ENCODE measurements at places on chromosomes 13 and 19.
A peak's percentile ranks its signal among the peaks of the same experiment; 100 is the strongest.

DNA sequence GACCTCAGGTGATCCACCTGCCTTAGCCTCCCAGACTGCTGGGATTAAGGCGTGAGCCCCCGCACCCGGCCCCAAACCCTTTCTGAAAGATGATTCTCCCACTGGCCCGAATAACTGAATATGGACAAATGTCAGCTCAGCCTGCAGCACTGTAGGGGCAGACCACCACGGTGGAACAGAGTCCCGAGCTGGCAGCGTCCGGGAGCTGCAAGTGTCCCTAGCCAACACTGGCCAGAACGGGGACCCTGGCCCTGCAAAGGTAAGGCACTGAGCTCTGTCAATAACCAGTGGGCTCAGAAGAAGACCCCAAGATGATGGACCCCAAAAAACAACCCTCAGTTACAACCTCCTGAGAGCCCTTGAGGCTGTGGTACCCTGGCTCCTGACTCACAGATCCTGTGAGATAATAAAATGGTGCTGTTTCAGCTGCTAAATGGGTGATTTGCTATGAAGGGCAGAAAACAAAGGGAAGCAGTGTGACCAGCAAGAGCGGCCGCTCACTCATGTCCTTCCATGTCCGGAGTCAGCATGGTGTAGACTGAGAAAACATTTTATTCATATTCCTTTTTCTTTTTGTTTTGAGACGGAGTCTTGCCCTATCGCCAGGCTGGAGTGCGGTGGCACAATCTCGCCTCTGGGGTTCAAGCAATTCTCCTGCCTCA lies 1.6 kb downstream of the LSM7 start:
- DNase-seq, result no peak

DNA sequence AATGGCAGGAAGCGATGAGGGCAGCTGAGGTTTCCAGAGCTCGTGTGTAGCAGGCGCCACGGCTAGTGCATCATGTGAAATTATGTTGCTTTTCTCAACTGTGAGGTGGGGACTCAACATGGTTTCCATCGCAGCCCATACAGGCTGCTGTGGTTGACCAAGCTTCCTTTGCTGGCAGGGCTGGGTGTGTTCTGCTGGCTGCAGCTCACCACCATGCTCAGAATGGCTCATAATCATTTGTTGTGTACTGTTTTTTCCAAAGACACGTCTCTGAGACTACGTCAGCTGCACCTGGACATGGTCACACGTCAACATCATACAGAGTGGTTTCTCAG lies 16.1 kb upstream of the RASA3 start:
- no peak for DNase-seq

DNA sequence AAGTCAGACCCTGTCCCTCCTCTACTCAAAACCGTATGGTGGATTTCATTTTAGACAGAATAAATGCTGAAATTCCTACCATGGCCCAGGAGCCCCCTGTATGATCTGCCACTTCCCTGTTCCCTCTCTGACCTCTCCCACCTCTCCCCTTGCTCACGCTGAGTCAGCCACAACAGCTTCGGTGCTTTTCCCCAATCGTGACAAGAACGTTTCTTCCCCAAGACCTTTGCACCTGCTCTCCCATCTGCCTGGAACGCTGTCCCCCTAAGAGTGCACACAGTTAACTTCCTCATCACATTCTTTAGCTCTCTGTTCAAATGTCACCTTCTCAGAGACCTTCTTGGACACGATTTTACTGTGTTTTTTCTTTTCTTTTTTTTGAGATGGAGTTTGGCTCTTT lies 2.3 kb downstream of the VRK3 start:
- no peak for DNase-seq

DNA sequence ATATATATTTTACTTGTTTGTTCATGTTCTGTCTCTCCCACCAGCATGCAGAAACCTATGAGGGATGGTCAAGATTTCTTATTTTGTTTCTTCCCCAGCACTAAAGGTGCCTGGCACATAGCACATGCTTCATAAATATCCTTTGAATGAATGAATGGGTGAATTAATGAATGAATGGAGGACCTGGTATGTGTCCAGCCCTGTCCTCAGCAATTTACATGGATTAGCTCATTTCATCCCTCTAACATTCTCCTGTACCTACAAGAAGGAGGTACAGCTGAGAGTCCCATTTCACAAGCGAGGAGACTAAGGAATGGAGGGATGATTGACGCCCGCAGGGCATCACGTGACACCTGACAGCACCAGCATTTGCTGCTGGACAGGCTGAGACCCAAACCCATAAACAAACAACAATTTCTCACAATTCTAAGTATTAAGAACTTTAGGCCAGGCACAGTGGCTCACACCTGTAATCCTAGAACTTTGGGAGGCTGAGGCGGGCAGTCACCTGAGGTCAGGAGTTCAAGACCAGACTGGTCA lies 6.8 kb upstream of the BCAT2 start:
- DNase-seq, result no peak

- no peak for DNase-seq
Observed at GRCh38 chr13:57813651-57814050, 182.1 kb downstream of the PCDH17 start.

- DNase-seq, result no peak
Observed at GRCh38 chr19:15810335-15810734, 5.1 kb downstream of the OR10H1 start.

GRCh38 chr19:33400856-33401682 lies 27.6 kb downstream of the CEBPG start:
- DNase-seq, result no peak

DNA sequence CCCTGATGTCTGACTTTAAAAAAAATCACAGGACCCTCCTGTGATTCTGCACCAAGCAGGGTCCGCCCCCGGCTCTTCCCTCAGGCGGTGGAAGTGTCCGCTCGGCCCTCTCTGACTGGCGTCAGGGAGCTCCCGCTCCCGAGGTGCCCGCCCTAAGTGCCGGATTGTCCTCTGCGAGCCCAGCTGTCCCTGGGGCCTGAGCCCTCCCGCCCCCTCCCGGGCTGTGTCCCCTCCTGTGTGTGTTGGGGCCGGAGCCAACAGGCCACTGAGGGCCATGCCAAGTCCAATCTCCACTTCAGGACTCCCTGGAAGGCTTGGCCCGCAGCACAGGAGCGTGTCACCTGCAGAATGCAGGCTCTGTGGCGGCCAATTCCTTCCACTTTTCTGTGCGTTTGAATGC lies 25.4 kb downstream of the MAP2K2 start:
- DNase-seq, result no peak

GRCh38 chr19:710767-711166 lies 2.0 kb downstream of the PALM start:
- DNase-seq, result no peak

DNA sequence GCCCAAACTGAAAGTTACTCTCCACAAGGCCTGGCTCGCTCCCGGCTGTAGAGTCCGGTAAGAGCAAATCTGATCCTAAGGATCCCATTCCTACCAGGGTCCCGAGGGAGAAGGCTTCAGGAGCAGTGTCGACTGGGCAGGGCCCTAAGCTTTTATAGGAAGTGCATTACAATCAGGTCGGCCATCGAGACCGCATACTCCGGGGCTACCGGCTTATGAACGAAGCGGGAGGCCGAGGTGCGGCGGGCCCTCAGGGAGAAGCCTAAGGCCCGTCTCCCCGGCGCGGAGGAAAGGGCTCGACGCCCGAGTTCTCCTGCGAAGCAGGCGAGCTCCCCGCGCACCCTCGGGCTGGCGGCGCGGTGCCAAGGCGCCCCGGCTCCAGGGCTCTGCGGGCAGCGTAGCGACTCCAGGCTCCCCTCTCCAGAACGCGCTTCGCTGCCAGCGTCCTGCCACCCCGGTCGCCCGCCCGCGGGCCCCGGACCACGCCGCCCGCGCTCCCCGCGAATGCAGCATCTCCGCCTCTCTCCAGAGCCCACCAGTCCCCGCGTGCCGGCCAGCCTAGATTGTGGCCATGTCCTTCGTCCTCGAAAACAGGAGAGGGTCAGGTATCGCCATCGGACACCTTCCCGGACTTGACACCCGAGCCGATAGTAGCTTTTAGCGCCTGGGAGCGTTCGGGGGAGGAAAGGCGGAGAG lies 1.4 kb downstream of the EFNB2 start:
- no peak for DNase-seq

- DNase-seq, result no peak
Observed at GRCh38 chr13:106981051-106981450, 413.1 kb upstream of the ARGLU1 start.

DNA sequence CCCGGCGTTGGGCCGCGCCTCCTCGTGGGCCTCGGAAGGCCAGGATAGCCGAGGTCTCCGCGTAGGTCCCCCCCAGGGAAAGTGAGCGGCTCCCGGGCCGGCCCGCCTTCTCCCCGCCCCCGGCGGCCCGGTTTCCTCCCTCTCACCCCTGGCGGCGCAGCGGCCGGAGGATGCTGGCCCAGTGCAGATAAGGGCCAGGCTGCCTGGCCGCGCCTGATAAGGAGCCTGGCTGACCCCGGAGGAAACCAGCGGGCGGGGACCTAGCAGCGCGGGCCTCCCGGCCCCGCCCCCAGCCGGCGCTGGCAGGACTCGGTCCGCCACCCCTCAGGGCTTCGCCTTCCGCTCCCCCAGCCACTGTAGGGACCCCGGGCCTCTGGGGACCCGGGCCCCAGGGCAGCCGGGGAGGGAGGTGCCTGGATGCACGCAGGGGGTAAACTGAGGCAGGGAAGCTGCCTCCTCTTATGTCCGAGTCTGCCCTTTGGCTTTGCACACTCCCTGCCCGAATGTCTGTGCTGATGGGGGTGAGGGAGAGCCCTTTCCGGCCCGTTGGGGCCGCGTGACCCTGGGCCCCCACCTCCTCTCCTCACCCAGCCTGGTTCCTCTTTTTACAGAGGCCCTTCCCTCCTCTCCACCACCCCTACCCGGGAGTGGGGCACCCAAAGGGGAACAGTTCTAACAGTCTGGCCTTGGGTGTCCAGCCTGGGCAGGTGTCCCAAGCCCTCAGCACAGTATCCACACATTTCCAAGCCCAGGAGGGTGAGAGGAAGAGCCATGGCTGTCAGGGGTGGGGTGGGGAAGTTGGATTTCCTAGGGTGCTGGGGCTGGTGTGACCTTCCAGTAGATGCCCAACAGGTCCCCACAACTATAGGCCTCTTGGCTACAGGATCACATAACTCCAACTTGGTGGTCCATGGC lies at the start of gene LYL1:
TSS of gene LYL1 (minus strand) at position 193 of the 915 bp plus-strand sequence. CDS start 1,687 bp downstream, outside the sequence.
- DNase-seq, result no peak

GRCh38 chr19:37977992-37978391 lies 71.0 kb downstream of the SIPA1L3 start:
- no peak for DNase-seq

DNA sequence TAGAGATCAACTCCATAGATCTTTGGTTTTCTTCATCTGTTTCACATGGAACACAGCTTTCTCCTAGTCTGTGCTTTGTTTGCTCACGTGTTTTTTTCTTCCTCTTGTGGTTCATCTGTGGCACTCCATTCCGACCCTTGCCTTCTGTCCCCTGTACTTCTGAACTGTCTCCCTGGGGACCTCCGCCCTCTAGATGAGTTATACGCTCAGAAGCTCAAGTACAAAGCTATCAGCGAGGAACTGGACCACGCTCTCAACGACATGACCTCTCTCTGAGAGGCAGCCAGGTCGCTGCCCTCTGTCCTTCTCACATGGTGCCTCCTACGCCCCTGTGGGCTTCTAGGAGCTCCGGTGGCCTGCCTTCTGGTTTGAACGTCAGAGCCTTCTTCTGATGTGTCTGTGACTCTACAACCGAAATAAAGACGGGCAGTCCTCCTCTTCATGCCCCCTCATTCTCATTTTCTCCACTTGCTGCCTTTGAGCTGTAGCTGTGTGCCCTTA lies 16.6 kb upstream of the RAB8A start:
- no peak for DNase-seq

- no peak for DNase-seq
Observed at GRCh38 chr13:100483841-100484381, 104.7 kb downstream of the GGACT start.

- DNase-seq, result no peak
Observed at GRCh38 chr13:110361365-110361911, 54.4 kb downstream of the COL4A2 start.

GRCh38 chr19:17886515-17886914 lies 14.8 kb downstream of the SLC5A5 start:
- DNase-seq, result no peak

DNA sequence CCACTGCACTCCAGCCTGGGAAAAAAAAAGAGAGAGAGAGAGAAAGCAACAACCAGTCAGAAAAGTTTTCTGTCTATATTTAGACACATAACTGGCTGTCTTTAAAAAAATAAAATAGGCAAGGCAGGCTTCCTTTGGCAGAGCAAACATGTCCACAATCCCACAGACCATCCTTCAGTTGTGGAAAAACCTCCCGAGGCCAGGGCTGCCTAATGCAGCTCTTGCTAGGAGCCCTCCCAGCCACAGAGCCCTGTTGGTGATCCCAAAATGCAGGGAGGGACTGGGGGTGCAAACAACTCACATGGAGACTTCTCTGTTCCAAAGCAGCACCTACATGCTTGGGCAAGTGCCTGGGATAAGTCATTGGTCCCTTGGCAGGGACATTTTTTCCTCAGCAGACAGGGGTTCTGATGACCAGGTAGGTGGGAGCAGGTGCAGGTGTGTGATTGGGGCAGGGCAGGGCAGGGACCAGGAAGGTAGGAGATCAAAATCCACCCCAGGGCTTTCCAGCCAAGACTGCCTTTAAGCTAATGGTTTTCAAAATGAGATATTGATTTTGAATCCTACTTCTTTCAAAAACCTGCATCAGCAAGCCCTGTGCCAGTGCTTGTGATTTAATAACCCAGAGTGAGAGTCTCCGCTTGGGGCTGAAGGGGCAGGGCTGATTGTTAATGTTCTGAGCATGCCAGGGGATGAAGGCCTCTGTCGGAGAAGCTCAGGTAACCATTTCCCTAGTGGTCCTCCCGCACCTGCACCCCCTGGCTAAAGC lies 178.5 kb downstream of the USP12 start:
- no peak for DNase-seq

DNA sequence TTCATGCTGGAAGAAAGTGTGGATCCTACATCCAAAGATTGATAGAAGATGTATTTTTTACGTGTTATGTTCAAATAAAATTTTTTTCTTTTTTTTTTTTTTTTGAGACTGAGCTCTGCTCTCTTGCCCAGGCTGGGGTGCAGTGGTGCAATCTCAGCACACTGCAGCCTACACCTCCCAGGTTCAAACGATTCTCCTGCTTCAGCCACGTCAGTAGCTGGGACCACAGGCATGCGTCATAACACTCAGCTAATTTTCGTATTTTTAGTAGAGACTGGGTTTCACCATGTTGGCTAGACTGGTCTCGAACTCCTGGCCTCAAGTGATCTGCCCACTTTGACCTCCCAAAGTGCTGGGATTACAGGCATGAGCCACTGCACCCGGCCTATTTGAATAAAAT lies 65.7 kb downstream of the KLF12 start:
- no peak for DNase-seq

DNA sequence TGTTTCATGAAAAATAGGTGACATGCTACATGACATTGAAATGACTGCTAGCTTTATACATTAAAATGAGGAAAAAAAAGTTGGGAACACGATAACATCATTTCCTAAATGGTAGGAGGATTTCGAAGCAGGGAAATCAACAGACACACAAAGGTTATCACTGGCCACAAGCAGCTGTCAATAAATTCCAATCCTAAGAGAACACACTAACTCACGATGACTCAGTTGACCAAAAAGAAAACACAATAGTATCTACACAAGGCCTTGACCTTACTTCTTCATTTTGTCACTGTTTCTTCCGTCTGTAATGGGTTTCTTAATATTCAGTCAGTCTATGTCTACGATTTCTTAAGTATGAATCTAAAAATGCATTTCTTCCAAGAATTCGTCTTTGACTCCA lies 36.5 kb downstream of the STARD13 start:
- DNase-seq, result no peak

GRCh38 chr13:44578067-44578400 lies 1.9 kb upstream of the TSC22D1 start:
- peak; percentile 47 for DNase-seq

Data from NCI-H1694 treated with DMSO at 0.1 percent for 48 hours (cell line).